Stomach (tissue), 19 donors: ENCODE measurements at places on chromosomes 4 and X. TPM values are rescaled to one million over a fixed set of nuclear protein-coding genes. Genes with fewer than 3 reads are reported as not detected.

FGF16 gene
- total RNA-seq = 0.73 TPM

HPGD gene
- total RNA-seq = 53.6 TPM

ATP1B4 gene
- total RNA-seq = not detected

DCLK2 gene
- 1.9 TPM for total RNA-seq

DNA sequence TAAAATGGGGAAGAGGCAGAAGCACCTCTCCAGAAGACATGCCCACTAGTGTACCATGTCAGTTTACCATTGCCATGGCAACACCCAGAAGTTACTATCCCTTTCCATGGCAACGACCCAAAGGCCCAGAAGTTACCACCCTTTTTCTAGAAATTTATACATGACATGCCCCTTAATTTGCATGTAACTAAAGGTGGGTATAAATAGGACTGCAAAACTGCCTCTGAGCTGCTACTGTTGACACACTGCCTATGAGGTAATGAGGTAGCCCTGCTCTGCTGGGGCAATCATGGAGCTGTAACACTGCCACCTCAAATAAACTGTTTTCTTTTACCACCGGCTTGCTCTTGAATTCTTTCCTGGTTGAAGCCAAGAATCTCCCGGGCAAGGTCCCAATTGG is 13.9 kb upstream of the BEX4 start:
- no peak overlapping the region for H3K4me3 ChIP-seq
- no peaks in the 10 kb centered on the region for H3K27me3 ChIP-seq
- no peaks in the 10 kb centered on the region for H3K36me3 ChIP-seq
- DNase-seq = no peak
- no peaks in the 10 kb centered on the region for H3K4me1 ChIP-seq

- H3K4me1 ChIP-seq = no peaks in the 10 kb centered on the region
- H3K27ac ChIP-seq = no peak overlapping the region
- no peaks in the 10 kb centered on the region for H3K27me3 ChIP-seq
- no peak for DNase-seq
- H3K36me3 ChIP-seq = peaks cover 5% of the 10 kb centered on the region
These were observed 413.0 kb downstream of the MAPK10 start for GRCh38 chr4:85946821-85947220.

GRCh38 chr4:34158878-34159277 is 2085.4 kb downstream of the ARAP2 start:
- H3K36me3 ChIP-seq = no peaks in the 10 kb centered on the region
- no peaks in the 10 kb centered on the region for H3K4me1 ChIP-seq
- H3K27ac ChIP-seq = no peak overlapping the region
- H3K27me3 ChIP-seq = no peaks in the 10 kb centered on the region
- no peak for DNase-seq
- no peak overlapping the region for H3K4me3 ChIP-seq

DNA sequence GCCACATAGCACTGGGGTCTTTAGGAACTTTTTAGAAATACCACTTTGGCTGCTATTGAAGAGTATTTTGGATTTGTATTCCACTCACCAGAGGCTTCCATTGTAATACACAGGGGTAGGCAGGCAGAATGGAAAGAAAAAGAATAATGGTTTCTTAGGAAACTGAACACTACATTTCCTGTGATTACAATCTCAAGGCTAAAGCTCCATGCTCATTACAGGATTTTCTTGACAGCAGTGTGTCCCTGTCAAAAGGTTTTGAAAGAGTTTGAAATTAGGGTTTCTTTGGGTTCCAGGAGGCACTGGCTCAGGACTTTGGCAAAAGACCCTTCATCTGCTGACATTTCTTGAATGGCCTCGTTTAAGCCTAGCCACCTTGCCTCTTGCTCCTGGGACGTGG is 74.8 kb upstream of the STIM2 start:
- no peak for DNase-seq
- no peak overlapping the region for H3K27ac ChIP-seq
- H3K27me3 ChIP-seq = no peaks in the 10 kb centered on the region
- peaks cover 12% of the 10 kb centered on the region for H3K4me1 ChIP-seq

DNA sequence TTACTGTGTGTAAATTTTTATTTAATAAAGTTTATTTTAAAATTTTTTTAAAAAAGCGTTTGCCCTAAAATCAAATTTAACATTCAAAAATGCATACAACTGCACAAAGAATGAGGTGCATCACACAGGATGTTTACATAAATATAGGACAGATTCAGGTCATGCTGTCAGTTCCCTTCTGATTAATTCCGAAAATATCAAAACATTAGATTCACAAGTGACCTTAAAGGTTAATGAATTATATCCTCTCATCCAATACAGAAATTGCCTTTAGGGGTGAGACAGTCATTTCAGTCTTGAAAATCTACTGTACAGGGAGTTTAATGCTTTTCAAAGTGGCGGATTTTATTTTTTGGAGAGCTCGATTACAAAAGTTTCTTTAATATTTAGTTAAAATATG is 208.7 kb upstream of the FTHL17 start:
- no peak overlapping the region for H3K4me3 ChIP-seq
- no peaks in the 10 kb centered on the region for H3K36me3 ChIP-seq
- H3K4me1 ChIP-seq = no peaks in the 10 kb centered on the region
